ENCODE measurements at places on chromosomes 16 and 17.
A peak's percentile ranks its signal among the peaks of the same experiment; 100 is the strongest.

GRCh38 chr17:32936894-32937500 lies 9.0 kb downstream of the TMEM98 start:
- DNase-seq, result peak; percentile 82

DNA sequence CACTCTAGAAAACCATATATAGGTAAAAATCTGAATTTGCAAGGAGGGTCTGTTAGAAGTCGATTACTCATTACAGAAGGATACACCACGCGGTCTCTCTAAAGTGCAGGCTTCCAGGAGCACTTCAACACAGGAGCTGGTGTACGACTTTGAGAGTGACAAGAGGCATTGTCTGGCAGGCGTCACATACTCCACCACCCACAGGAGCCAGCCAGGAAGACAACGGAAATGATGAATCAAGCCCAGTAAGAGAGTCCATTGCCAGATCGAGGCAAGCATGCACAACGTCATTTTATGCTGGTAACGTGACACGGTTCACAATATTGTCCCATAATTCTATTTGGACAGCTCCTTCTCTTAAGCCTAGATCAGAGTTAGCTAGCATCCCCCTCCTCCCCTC lies 15.0 kb upstream of the CACNG4 start:
- no peak for DNase-seq

DNA sequence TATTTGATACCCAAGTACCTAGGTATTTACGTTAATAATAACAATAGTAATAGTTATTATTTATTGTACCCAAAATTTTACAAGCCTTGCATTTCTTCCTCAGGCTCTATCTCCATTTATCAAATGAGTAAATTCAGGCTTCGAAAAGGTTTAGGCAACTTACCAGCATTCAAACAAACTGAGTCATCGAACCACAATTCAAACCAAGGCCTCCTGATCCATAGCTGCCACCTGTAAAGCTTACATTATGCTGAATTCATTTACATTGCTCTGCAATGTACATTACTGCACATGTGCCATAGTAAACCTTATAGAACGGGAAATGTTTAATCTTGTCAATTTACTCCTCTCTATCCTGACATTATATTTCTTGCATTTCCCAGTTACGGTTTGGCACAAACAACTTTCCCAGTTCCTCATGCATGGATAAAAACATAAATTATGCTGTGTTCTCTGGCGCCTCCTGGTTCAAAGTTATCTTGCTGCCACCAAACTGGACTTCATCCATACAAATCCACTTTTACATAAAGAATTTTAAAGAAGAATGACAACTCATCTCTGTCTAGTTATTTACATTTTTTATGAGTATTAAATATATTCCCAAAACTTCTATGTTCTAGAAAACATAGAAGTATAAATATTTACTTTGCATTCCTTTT lies 360.6 kb upstream of the SOX9 start:
- DNase-seq, result no peak

GRCh38 chr16:11211061-11211976 lies 44.7 kb downstream of the SOCS1 start:
- no peak for DNase-seq

DNA sequence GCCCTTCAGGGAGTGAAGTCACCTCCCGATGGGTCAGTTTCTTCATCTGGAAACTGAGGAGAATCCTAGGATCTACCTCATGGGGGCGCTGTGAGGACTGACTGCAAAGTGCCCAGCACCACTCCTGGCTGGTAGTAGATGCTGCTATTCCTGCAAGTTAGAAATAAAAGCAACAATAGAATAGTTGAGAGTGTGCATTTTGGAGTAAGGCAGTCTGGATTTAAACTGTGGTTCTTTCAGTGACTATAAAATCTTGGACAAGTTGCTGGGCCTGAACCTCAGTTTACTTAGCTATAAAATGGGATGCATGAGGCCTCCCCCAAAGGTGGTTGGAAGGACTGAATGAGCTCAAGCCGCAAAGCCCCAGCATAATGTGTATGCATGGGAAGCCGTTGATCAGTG lies 70.6 kb downstream of the CYB5B start:
- DNase-seq, result no peak

- DNase-seq, result no peak
These were observed 7.9 kb downstream of the SNAI3 start for GRCh38 chr16:88678224-88678979.

DNA sequence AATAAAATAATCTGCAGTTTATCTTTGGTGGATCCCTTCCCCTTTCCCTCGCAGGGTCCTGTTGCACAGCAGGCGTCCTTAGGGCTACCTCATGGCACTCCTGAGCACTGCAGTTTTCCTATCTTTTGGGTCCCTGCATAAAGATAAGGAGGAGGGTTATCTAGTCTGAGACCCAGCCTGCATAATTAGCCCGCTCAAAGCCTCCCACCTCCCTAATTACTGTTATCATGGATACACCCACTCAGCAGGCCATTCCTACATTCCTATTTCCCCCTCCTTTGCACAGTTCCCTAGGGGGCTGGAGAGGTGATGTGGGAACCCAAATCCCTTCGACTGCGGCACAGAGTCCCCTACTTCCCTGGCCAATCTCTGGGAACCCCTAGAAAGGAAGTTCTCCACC lies 5.1 kb upstream of the CLUH start:
- no peak for DNase-seq

DNA sequence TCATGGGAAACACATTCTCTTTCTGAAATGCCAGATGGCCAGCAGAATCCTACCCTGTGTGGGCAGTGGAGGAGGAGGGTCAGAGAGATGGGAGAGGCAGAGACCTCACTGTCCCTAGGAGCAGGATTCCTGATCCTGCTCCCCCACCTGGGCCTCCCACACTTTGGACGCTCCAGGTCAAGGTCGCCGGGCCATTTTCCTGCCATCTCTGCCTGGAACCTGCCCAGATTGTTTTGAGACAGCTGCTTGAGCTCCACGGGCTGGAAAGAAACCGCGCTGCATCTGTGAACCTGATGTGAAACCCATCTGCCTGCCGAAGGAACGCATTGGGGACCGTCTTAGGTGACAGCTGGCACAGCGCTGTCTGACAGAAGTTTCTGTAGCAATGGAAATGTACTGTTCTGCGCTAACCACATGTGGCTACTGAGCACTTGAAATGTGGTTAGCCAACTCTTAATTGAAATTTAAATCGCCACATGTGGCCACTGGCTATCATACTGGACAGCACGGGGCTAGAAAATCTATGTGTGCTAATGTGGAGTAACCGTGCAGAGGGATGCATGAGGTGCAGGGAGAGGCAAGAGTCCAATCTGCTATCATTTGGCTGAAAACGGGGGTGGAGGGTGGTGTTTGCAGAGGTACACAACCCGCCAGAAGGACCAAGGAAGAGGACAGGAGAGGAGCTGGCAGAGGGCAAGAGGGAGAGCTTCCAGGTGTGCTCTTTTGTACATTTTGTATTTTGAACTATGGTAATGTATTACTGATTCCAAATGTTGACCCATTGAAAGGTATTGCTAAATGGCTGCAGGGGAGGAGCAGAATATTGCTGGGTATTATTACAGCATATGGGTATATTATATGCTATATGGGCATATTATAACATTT lies 15.4 kb upstream of the NUBP1 start:
- DNase-seq, result no peak

- peak; percentile 52 for DNase-seq
These were observed 219.0 kb downstream of the CPPED1 start for GRCh38 chr16:12584488-12585233.
